ENCODE measurements at places on chromosomes 3 and 15.

- no peak for DNase-seq
Observed at GRCh38 chr3:15819576-15819975, 21.8 kb upstream of the ANKRD28 start.

- no peak for DNase-seq
Observed at GRCh38 chr3:61701011-61701410, 139.6 kb downstream of the PTPRG start.

- DNase-seq, result peak; percentile 61
Observed at GRCh38 chr15:84749111-84749991, 959 bp downstream of the ZNF592 start.

- DNase-seq, result no peak
Observed at GRCh38 chr3:186359078-186359477, 3.0 kb downstream of the DGKG start.
